ENCODE measurements at places on chromosomes 1 and 21. TPM values are rescaled to one million over a fixed set of nuclear protein-coding genes. Genes with fewer than 3 reads are reported as not detected.

The TRIM67 gene
- 0.04 TPM for total RNA-seq

The PRMT2 gene
- total RNA-seq: 80.0 TPM

The CCDC30 gene
- total RNA-seq: 7.5 TPM

The GJB3 gene
- total RNA-seq: not detected

The PLXNA2 gene
- 16.5 TPM for total RNA-seq

The AGTRAP gene
- total RNA-seq: 29.4 TPM

The TRAF3IP3 gene
- total RNA-seq: 1.1 TPM

The PDZK1IP1 gene
- not detected for total RNA-seq

The SLC9C2 gene
- total RNA-seq: 0.93 TPM

The DVL1 gene
- total RNA-seq: 58.5 TPM

The GUCA2A gene
- not detected for total RNA-seq

The AIM2 gene
- total RNA-seq: 0.27 TPM

The XCL1 gene
- total RNA-seq: 0.16 TPM

The CASQ1 gene
- 0.27 TPM for total RNA-seq

The NPPB gene
- total RNA-seq: 2.5 TPM
